Stimulated activated CD8-positive, alpha-beta memory T cell treated with anti-CD3 and anti-CD28 coated beads, Interleukin-7, amount 100 ng/mL, for 4 hours (primary cell): ENCODE measurements at places on chromosomes 4 and X.

DNA sequence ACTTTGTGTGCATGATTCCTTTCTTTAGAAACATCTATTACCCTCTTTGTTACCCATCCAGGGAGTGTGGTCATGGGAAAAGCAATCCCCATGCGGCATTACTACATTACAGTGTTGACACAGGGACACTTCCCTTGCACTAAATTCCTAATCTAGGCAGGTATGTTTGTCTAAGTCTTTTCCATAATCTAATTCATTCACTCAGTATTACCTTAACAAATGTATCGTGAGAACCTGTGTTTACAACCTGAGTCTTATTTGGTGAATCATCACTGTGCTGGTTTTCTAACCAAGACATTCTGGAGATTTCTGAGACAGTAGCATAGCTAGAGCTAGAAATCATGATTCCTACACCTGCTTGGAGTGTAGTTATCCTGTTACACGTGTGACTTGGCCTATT is 326.8 kb downstream of the BMPR1B start:
- no peak for DNase-seq

DNA sequence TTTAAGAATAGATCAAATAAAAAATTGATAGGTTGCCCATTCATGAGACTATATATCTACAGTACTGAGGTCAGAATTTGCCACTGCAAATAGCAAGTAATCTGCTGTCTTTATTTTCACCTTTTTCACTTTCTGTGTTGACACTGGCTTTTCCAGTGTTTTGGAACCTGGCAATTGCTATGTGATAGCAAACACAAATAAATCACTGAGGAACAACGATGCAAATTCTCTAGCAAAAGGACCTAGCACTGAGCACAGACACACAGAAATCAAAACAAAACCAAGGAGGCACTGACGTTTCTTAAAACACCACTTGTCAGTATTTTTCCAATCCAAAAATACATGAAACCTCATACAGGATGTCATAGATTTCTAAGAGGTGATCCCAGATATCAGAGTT is 210.7 kb downstream of the DHX15 start:
- no peak for DNase-seq

- no peak for DNase-seq
Observed at GRCh38 chr4:6207602-6208001, 7.3 kb upstream of the JAKMIP1 start.

- no peak for DNase-seq
Observed at GRCh38 chr4:173919196-173919595, 364.3 kb downstream of the FBXO8 start.

DNA sequence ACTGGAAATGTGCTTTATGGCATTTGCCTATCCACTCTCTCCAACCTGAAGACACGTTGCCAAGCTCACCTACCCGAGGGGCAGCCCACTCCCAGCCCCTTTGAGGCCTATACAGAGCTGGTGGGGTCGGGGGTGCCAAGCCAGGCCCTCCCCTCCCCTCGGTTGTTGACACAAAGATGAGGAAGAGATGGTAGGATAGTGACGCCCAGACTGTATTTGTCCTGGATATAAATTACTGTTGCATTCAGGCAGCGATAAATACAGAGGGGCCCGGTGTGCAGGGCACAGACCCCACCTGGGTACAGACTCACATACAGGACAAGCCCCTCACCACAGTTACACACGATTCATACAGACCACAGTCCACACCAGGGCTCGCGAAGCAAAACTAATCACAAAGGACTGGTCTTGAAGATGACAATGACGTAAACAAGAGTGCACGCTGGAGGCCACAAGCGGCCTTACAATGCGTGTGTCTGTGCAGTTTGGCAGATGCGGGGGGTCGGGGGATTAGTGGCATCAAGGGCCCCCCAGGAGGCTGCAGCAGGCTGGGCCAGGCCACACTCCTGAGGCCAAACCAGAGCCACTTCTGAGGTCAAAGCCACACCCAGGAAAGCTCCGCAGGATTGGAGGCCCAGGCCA is 14.6 kb downstream of the DGKQ start:
- no peak for DNase-seq

DNA sequence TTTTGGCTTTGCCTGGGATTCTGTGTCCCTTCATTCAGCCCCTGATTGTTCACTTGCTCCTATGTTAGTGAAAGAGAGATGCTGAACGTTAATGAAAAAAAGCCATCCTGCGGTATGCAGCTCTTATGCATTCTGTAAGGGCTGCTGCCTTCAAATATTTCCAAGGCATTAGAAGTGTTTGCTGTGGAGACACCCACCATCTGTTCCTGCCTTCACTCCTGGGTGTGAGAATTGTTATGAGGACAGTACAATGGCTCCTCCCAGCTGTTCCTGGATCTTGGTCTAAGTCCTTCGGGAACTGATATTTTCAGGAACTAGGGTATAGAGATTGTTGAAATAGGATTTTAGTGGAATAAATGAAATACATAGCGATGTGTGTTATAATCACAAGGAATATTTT is 427.1 kb upstream of the FAM47C start:
- no peak for DNase-seq

- DNase-seq: no peak
Observed at GRCh38 chr4:14848229-14848628, 154.1 kb upstream of the CPEB2 start.

GRCh38 chrX:134749706-134750445 is 91.6 kb upstream of the PLAC1 start:
- no peak for DNase-seq
